ENCODE measurements at places on chromosomes 12 and 14.

GRCh38 chr12:14589169-14590004 is 21.7 kb upstream of the PLBD1 start:
- DNase-seq = no peak

GRCh38 chr14:106850913-106851825 is 1324.8 kb downstream of the TMEM121 start:
- DNase-seq = no peak

DNA sequence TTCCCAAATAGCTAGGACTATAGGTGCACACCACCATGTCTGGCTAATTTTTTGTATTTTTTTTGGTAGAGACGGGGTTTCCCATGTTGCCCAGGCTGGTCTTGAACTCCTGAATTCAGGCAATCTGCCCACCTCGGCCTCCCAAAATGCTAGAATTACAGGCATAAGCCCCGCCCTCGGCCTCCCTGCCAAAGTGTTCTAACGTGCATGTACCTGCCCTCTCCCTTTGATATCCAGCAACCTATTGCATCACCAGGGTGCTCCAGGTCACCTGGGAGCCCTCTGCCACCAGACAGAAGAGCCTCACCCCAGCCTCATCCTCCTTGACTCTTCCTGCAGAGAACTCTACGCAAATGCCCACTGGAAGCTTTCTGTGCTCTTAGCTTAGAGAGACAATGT is 2.2 kb upstream of the EML1 start:
- no peak for DNase-seq

DNA sequence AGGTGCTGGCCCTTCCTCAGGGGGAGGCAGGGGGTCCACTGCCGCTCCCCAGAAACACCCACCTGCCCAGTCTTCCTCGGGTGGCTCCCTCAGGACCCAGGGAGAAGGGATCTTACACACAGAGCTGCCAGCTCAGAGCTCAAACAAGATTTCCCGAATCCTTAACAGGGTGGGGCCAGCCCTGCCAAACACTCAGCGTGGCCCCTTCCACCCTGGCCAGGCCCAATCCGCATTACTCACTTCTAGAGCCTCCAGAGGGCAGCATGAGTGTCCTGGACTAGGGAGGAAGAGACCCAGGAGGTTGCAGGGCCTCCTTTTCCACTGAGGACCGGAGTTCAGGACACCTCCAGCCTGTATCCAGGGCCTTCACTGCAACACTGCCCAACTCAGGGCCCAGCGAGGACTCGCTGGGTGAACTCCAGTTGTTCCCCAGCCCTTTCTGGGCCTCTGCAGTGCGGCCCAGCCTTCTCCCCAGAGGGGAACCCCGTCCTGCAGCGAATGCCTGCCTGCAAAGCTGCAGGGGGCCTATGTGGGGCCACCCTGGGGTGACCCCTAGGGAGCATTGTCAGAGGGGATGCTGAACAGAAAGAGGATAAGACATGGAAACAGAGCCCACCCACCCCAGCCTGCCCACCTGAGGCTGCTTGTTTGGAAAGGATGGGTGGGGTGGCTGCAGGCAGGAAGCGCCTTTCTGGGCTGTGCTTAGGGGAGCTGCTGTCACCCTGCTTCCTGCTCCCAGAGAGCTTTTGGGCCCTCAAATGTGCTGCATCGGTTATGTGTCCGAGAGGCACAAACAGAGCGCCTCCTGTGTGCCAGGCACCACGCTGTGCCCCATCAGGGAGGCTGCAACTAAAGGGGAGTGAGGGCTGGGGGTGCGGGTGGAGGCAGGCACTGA is 43.8 kb downstream of the CCNK start:
- no peak for DNase-seq

DNA sequence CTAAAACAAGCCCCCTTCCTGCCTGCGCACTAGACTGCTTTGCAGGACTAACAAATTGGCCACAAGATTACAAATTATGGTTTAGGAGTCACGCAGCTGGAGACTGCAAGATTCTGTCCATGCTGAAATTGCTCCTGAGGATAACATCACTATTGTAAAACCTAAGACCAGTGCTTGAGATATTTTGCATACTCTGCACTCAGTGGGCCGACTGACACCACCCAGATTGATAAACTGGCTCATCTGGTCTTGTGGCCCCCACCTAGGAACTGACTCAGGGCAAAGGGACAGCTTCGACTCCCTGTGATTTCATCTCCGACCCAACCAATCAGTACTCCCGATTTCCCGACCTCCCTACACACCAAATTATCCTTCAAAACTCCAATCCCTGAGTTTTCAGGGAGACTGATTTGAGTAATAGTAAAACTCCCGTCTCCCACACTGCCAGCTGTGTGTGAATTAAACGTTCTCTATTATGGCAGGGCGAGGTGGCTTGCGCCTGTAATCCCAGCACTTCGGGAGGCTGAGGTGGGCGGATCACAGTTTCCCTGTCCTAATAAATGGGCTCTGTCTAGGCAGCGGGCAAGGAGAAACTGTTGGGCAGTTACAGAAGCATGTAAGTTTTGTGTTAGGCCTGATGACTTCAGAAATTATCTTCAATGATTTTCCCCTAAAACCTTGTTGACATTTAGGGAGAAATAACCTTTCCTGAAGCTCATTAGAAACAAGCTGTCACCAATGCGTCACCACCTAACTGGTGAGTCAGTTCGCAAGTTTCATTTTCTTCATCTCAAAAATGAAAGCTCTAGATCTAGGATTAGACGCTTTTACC is 5.3 kb upstream of the UBC start:
- DNase-seq = peak; percentile 77

- no peak for DNase-seq
Observed at GRCh38 chr12:116152268-116152667, 125.2 kb downstream of the MED13L start.

GRCh38 chr12:90061809-90062208 is 353.2 kb upstream of the ATP2B1 start:
- DNase-seq = no peak

DNA sequence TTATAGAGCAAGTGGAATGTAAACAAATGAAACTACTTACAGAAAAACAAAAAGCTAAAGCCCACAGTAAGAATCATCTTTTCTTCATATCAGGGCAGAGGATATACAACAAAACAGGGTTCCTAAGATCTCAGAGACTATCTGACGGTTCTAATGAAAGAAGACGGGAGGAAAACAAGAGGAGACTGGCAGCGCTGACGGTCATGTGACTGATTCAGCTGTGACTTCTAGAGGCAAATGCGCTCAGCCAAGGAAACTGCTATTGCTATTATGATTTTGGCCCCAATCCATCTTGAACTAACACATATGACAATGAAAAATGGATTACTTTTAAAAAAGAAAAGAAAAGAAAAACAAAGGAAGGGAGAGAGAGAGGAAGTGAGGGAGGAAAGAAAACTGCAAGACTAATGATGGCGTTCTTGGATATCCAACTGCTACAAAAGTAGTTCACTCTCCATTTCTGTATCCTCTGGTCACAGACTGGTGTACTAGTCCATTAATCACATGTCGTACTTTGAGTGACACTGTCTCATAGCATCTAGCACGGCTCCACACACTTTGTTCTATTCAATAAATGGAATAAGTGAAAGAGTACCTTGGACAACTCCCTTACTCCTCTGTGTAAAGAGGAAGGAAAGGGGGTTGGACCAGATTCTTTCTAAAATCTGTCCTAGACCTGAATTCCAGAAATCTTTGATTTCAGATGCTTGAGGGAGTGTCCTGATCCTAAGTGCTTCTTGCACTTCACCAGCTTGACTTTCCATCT is 119.3 kb downstream of the DAD1 start:
- no peak for DNase-seq

- DNase-seq = no peak
Observed at GRCh38 chr12:124568431-124569374, 1.3 kb upstream of the NCOR2 start.

DNA sequence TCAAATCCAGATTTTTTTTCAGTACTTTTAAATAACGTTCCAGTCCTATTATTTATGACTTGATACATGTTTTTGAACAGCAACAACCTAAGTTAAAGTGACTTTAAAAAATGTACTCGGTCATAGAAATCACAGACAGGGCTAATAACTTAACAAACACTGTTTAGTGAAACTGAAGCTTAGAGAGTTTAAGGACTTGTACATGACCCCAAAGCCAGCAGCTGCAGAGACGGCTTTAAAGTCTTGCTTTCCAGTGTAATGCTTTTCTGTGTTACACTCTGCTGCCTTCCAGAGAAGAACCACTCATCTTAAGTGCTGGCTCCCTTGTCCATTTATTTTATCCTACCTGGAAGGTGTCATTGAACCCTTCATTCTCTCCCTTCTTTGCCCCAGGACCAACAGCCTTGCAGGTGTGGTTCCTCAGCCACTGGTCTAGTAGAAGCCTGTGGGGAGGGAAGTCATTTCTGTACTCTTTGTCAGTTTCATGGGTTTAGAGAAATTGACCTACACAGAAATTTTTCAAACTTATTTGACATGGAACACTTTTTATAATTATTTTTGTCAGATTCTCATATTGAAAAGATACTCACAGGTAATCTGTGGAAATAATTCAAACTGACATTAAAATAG is 60.9 kb downstream of the NAV3 start:
- no peak for DNase-seq

DNA sequence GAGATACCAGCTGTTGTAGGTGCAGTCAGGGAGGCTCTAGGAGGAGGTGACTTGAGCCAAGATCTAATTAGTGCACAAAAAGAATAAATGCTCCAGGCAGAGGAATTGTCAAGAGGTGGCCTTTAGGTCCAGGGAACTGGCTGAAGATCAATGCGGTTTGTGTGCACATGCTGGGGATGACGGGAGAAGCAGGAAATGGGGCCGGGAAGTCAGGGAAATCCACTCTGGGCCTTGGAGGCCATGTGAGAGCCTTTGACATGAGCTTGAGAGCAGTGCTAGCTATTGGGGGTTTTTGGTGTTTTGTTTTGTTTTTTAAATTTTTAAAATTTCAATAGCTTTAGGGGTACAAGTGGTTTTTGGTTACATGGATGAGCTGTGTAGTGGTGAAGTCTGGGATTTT is 67.4 kb downstream of the MVK start:
- no peak for DNase-seq

DNA sequence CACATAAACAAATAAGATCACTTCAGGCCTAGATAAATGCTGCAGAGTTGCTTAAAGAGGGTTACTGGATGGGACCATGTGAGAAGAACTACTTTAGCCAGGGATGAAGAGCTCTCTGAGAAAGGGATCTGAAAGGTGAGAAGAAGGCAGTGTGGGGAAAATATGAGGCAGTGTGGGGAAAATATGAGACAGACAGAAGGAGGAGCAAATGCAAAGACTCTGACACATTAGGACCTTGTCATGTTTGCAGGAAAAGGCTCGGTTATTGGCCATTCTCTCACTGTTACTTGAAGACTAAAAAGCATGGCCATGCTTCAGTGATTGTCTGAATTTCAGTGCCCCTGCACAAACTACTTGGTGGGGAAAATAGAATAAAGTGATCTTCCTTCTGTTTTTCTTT is 22.7 kb upstream of the TRIM9 start:
- DNase-seq = no peak

- no peak for DNase-seq
Observed at GRCh38 chr14:38662781-38663180, 406.9 kb upstream of the CLEC14A start.

GRCh38 chr12:22374508-22374907 is 40.0 kb upstream of the ST8SIA1 start:
- no peak for DNase-seq

DNA sequence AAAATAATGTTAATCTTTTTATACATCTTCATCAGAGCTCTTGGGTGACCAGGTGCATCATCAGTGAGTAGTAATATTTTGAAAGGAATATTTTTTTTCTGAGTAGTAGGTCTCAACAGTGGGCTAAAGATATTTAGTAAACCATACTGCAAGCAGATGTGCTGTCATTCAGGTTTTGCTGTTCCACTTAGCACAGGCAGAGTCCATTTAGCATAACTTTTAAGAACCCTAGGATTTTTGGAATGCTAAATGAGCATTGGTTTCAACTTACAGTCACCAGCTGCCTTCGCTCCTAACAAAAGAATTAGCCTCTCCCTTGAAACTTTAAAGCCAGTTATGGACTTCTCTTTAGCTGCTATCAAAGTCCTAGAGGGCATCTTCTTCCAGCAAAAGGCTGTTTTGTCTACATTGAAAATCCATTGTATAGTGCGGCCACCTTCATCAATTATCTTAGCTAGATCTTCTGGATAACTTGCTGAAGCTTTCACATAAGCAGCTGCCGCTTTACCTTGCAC is 24.6 kb downstream of the RIMKLB start:
- no peak for DNase-seq

DNA sequence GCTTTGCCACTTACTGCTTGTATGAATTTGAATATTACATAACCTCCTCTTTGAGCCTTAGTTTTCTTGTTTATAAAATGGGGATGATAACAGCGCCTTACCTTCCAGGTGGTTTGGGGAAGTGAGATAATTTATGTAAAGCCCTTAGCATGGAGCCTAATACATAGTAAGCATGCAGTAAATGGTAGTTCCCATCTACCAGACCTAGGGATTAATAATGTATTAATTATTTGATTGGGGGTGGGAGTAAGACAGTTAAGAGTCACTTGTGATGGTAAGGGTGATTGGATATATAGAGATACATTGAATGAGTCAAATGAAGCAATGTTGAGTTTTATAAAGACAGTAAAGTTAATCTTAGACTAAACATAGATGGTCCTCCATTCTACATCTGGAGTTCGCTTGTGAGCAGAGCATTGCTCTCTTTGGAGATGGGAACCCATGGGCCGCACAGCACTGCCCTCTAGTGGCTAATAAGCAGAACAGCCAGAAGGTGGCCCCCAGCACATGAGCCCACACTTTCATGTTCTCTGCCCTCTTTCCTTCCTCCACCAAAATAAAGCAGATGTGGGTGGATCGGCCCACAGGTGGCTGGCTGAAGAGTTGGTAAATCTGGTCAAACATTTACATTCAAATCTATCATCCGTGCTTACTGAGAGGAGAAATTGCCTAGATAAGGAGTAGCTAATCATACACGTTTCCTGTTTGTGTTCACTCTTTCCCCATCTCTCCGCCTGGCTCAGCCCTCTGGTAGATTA is 26.5 kb upstream of the TAMALIN start:
- DNase-seq = peak; percentile 56

- no peak for DNase-seq
Observed at GRCh38 chr14:103361867-103362266, 23.3 kb upstream of the MARK3 start.

GRCh38 chr12:79737875-79738718 is 47.3 kb upstream of the PAWR start:
- no peak for DNase-seq

- no peak for DNase-seq
Observed at GRCh38 chr14:103483600-103483999, 39.0 kb downstream of the CKB start.

- DNase-seq = no peak
Observed at GRCh38 chr12:23484238-23484637, 465.2 kb downstream of the SOX5 start.

DNA sequence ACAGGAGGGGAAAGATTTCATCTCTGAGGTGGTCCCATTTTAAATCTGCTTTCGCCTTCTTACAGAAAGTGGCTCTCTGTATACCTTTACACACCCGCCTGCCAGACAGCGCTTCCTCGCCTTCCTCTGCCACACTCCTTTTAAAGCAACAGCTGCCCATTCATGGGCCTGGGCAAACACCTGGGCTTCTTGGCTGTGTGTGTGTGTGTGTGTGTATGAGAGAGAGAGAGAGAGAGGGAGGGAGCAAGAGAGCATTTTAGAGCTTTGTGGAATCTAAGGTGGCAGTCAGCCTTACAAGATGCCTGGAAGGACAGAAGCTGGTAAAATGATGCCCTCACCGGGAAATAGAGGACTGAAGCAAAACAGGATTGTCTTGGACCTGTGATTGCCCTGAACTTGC is 20.0 kb downstream of the PTHLH start:
- DNase-seq = no peak

All from stimulated activated effector memory CD8-positive, alpha-beta T cell treated with anti-CD3 and anti-CD28 coated beads, Interleukin-12 subunit alpha, Interleukin-12 subunit beta, amount 100 ng/mL, for 72 hours (primary cell).